Epithelial cell of umbilical artery (primary cell): ENCODE measurements at places on chromosomes 16 and 17. TPM values are rescaled to one million over a fixed set of nuclear protein-coding genes. Genes with fewer than 3 reads are reported as not detected.

HAS3 gene
- total RNA-seq, result 0.32 and 1.1 TPM in 2 replicates

OMG gene
- under 0.01 TPM in 1 of 2 replicates, not detected in the other for total RNA-seq

NBR1 gene
- total RNA-seq, result 87.1 and 103 TPM in 2 replicates

BAHCC1 gene
- 1.7 and 3.9 TPM in 2 replicates for total RNA-seq

TNFRSF17 gene
- not detected in 2 replicates for total RNA-seq

KIF2B gene
- not detected in 2 replicates for total RNA-seq

TEKT1 gene
- total RNA-seq, result not detected in 2 replicates

LRRC59 gene
- total RNA-seq, result 196 and 216 TPM in 2 replicates
